Activated CD4-positive, alpha-beta T cell treated with anti-CD3 and anti-CD28 coated beads, Interleukin-2, Interleukin-4, amounts not matched to agents 100 ng/mL and 50 ng/mL, durations not matched to agents 16 hours and 8 hours (primary cell): ENCODE measurements at places on chromosomes 13 and 19.

DNA sequence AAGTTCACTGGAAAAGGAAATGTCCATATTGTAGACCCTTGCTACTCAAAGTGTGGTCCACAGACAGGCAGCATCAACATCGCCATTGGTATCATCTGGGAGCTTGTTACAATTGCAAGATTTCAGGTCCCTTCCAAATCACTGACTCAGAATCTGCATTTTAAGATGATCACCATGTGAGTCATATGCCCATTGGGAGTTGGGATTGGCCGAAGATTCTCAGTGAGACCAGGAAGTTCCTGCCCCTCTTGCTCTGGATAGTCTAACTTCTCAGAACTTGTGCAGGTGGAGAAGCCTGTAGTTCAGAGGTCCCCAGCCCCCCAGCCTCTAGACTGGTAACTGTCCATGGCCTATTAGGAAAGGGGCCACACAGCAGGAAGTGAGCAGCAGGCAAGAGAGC, 48.9 kb upstream of the URAD start:
- DNase-seq: no peak

- no peak for DNase-seq
Measured at GRCh38 chr19:32674153-32674930, 638 bp downstream of the ANKRD27 start.

GRCh38 chr19:947707-948539, 22.1 kb downstream of the ARID3A start:
- DNase-seq: no peak

GRCh38 chr13:112664501-112665203, 25.2 kb upstream of the ATP11A start:
- no peak for DNase-seq

DNA sequence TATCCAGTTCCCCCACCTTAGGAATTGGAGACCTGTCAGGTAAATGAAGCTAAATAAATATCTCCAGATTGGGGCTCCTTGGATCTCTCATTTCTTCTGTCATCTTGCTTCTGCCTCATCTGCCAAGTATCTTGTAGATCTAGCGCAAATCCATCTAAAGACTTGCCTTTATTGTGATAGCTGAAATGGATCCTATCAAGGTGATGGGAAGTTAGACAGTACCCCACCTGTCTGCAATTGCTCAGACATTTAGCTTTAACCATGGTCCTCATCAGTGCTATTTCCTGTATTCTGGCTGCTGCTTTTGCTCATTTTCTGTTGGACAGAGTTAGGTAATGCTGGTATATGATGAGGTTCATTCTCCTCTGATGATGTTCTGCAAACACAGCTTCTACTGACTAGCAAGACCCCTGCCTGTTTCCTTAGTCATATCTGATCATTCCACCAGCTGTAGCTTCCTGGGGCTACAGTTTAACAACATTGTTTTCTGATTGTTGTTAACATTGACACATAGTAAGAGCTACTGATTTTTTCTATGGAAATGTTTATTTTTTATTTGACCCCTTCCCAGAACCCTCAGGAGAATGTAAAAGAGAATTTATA, 340.0 kb downstream of the DCT start:
- DNase-seq: no peak

- DNase-seq: no peak
Measured at GRCh38 chr19:4012092-4012974, 4.8 kb downstream of the PIAS4 start.
